ENCODE measurements at places on chromosomes 11 and 22.

DNA sequence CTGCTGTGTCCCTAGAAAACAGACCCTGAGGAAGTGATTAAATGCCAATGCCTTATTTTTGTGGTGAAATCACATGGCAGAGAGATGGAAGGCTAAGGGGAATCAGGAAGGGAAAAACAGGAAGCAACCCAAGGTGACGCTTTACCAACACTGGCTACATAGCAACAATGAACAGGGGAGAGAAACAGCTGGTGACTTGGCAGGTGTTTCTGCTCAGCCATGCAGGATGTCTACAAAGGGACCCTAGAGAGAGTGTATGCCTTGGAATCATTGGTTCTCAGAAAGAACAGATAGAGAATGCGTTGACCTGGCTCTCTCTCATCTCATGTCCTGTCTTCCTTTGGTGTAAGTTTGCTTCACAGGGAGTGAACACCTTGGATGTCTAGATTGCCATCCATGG, 911.9 kb downstream of the OPCML start:
- DNase-seq = no peak

DNA sequence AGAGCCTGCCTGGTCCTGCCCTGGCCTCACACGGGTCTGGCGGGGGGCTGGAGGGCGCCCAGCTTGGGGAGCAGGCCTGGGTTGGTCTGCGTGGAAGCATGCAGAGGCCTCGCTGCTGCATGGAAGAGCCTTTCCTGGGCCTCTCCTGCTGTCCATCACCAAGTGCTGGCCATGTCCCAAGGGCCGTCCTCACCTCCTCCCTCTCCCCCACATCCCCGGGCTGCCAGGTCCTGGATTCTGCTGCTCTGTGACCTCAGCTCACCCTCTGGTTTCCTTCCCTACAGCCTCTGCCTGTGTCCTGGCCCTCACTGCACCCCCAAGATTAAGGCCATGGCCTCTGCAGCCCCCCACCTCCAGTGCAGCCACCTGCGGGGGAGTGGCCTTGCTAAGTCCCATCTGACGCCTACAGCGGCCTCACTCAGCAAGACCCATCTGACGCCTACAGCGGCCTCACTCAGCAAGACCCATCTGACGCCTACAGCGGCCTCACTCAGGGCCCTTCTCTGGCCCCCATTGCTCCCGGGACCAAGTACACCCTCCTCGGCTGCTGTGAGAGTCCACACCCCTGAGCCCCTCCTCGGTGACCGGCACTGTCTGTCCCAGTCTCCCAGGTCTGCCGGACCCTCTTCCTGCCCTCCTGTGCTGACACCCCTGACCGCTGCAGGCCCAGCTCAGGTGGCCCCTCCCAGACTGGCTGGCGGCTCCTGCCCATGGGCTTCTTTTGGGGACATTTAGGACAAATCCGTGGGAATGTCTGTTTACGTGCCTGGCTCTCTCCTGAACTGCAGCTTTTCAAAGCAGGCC, 119.5 kb upstream of the B3GAT1 start:
- no peak for DNase-seq

- DNase-seq = no peak
Measured at GRCh38 chr11:9146477-9146876, 55.1 kb upstream of the SCUBE2 start.

DNA sequence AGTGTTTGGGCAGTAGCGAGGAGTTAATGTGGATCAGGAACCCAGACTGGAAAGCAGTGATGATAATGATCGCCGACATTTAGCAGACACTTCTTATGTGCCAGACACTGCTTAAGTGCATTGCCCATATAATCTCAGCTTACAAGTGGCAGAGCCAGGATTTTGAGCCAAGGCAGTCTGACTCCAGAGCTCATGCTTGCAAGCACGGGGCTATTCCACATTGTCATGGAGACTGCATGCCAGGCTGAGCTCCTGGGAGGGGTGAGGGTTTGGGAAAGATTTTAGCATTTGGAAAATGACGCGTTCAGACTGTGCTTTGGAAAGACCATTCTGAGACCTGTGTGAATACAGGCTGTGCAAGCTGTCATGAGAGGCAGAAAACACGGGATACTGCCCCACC, 302.7 kb downstream of the DDX10 start:
- no peak for DNase-seq

- DNase-seq = no peak
Measured at GRCh38 chr11:69509381-69509780, 27.9 kb downstream of the LINC01488 start.
